ENCODE measurements at places on chromosomes 6 and 20.

DNA sequence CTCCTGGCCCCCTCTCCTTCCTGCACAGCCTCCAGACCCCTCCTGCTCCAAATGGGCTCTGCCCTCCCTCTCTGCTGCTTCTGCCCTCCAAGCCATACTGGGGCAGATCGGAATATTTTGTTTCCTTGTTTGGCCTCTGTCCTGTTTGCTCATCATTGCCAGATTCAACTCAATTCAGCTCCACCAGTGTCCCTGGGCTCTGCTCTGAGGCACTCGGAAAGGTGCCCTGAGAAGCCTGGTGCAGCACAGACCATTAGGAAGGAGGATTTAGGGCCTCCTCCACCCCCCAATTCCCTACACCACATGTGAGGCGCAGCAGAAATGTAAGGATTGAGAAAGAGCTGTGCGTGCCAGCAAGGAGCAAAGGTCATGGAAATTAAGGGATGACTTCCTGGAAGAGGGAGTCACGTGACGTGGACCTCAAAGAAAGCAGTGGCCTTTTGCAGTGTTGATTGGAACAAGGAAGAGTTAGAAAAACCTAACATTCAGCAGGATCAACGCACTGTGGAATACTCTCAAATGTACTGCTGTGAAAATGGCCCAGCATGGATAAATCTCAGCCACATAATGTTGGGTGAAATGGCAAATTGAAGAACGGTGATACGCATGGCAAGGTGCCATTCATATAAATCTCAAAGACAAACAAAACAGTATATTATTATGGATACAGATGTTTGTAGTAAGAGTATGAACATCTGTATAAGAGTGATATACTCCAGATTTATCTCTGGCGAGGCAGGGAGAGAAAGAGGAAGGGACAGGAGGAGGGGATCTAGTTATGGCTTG, 229.5 kb upstream of the RNF24 start:
- DNase-seq = no peak

DNA sequence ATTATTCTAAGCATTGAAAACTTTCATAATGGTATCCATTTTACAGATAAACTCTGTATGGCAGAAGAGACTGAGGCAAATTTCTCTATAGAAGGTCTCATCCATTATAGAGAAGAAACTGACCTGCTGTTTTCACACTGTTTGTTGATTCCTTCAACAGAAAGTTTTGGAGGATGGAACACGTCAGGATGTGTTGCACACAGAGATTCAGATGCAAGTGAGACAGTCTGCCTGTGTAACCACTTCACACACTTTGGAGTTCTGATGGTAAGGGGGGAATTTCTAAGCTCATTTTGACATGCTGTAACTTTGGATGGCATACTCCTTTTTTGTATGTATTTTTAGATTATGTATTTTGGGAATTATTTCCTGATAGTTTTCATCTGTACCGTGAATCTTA, 109.3 kb downstream of the ADGRG6 start:
- DNase-seq = no peak

- DNase-seq = no peak
These were observed 288.0 kb upstream of the PLCB4 start for GRCh38 chr20:8780915-8781314.

GRCh38 chr6:46221222-46221793, 50.5 kb upstream of the ENPP5 start:
- no peak for DNase-seq

- DNase-seq = no peak
These were observed 64.6 kb upstream of the SRSF6 start for GRCh38 chr20:43393052-43393451.

GRCh38 chr6:132130626-132131298, 179.6 kb upstream of the CCN2 start:
- DNase-seq = no peak

- no peak for DNase-seq
These were observed 123.4 kb upstream of the SUPT3H start for GRCh38 chr6:45500924-45501816.
